ENCODE measurements at places on chromosomes 13 and 19.
A peak's percentile ranks its signal among the peaks of the same experiment; 100 is the strongest.

DNA sequence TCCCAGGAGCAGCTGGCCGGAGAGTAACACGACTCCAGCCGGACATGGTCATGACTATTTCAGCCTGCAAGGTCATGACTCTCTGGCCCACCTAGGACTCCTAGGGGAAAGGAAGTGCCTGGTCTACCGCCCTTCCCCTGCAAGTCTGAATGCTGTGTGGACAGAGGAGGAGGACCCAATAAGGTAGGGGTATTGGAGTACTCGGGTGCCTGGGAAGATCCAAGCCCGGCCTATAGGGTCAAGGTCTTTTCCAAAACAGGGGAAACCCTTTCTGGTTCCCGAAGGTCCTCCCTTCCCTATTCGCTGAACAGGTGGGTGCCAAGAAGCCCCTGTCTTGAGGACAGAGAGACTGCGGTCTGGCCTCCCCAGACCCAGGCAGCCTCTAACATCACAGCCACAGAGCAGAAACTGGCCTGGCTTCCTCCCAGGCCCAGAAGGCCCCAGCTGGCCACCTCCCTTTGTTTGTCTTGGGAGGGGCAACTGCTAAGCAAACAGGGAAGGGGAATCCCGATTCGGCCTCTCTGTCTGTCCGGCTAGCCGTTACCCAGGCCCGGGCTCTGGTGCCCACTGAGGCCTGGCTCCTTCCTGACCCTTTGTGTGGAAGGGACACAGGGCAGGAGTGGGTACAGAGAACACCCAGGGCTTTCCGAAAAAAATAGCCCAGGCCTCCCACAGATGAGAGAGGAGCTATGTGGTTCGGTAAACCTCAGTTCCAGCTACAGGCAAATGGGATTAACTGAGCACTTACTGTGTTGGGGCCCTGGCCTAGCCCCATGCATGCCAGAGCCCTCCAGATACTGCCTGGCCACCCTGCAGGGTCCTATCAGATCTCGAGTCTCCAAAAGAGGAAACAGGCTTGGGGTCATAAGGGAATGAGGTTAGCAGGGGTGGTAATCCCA lies 5.2 kb upstream of the GRAMD1A start:
- DNase-seq, result no peak

DNA sequence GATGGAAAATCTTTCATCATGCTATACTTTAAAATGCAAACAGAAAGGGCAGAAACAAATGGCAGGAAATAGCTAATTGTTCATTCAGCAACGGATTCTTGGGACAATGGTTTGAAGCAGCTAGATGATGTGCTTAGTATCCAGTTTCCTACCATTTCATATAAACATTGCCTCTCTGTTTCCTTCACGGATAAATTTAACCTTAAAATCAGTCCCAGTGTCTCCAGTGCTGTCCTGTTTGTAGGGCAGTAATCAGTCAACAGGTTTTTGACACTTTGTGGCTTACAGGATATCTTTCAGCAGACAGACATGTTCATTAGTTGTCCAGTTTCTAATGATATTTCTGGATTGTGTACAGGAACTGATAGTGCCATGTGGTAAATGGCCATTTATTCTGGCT lies 24.7 kb upstream of the RB1 start:
- no peak for DNase-seq

DNA sequence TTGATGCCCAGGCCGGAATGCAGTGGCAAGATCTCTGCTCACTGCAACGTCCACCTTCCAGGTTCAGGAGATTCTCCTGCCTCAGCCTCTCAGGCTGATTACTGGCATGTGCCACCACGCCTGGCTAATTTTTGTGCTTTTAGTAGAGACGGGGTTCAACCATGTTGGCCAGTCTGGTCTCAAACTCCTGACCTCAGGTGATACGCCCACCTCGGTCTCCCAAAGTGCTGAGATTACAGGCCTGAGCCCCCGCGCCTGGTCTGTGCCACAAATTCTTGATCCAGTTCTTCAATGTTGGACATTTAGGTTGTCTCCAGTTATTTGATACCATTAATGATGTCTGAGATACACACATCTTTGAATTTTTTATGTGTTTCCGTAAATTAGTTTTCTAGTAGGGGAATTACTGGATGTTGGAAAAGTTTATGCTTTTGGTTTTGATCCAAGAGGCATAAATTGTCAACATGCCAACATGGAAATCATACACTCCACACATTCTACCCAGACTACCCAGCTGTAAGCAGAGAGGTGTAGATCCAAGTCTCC lies 525 bp upstream of the COG3 start:
- DNase-seq, result no peak

- DNase-seq, result peak; percentile 67
Observed at GRCh38 chr19:16435238-16435917, 36.4 kb downstream of the EPS15L1 start.

DNA sequence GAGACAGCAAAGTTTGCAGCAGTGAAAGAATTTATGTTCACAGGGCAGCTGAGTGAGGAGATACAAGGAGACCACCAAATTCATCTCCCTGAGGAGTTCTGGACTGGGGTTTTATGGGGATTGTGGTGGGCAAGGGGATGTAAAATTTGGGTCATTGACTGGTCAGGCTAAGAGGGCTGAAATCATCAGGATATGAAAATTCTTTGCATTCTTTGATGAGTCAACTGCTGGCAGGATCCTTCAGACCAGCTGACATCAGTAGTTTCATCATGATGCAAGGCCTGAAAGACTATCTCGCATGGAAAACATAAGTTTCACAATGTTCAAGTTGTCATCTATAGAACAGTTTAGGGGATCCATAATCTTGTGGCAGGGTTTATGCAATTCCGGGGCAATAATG lies 869.5 kb upstream of the PCDH9 start:
- no peak for DNase-seq

DNA sequence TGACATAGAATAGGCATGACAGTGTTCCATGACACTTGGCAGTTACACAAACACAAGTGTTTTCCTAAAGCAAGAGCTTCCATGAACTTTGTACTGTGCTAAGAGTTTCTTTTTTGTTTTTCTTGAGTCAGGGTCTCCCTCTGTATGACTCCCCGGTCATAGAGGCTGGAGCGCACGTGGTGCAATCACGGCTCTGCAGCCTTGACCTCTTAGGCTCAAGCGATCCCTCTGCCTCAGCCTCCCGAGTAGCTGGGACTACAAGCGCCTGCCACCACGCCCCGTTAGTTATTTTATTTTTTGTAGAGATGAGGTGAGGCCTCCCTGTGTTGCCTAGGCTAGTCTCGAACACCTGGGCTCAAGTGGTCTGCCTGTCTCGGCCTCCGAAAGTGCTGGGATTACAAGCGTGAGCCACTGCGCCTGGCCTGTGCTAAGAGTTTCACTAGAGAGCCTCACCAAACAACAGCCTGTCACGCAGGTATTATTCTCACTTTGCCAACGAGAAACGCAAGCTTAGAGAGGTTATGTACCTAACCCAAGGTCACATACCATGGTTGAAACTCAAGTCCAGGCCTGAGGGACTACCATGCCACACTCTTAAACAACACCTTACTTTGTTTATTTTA lies 355.9 kb downstream of the KLF12 start:
- no peak for DNase-seq

- peak; percentile 96 for DNase-seq
Observed at GRCh38 chr19:49987159-49987698, 26.3 kb upstream of the SIGLEC11 start.

DNA sequence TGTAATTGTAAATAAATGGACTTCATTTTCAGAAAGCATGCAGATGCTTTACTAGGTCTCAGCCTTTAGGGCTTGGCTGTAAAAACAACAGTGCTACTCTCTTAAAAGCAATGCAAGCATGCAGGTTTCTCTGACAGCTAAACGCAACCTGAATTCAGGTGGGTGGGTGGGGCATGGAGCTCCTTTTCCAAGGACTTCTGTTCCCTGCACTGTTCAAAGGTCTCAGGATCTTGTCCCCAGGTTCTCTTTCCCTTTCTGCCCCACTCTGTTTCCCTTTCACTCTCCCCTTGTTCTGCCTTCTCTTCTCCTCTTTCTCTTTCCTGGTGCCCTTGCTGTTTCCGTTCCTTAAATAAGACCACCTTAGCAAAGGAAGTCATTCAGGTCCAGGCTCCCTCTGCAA lies 1527.5 kb upstream of the SLC10A2 start:
- no peak for DNase-seq

- no peak for DNase-seq
Observed at GRCh38 chr19:40578442-40578908, 1.8 kb downstream of the SHKBP1 start.

All from common myeloid progenitor, CD34-positive (primary cell).